ENCODE measurements at places on chromosomes 11 and 22. TPM values are rescaled to one million over a fixed set of nuclear protein-coding genes. Genes with fewer than 3 reads are reported as not detected.

LAYN gene
- 4.4 TPM for polyA plus RNA-seq

FAM83F gene
- polyA plus RNA-seq, result 2.5 TPM

ABCG4 gene
- 0.25 TPM for polyA plus RNA-seq

ANO5 gene
- polyA plus RNA-seq, result 13.9 TPM

SUSD2 gene
- 3.5 TPM for polyA plus RNA-seq

SCUBE2 gene
- 0.55 TPM for polyA plus RNA-seq

OTUB1 gene
- polyA plus RNA-seq, result 83.1 TPM

LDHAL6A gene
- not detected for polyA plus RNA-seq

- no peak for DNase-seq
Measured at GRCh38 chr11:62801071-62801470, 4.2 kb downstream of the NXF1 start.

- DNase-seq, result no peak
Measured at GRCh38 chr11:6455070-6455469, 14.3 kb upstream of the HPX start.

DNA sequence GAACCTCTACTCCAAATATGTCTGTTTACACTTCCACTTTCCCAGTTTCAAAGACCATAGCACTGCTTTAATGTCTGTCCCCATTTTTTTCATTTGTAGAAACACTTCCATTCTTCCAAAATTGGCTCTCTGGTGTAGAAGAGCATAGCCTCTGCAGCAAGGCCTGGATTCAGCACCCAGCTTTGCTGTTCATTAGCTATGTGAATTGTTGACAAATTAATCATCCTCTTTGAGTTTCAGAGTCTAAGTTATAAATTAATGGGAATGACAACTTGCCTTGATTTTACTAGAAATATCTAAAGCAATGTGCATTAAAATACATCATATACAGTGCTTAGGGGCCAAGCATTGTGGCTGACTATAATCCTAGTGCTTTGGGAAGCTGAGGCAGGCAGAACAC, 22.4 kb downstream of the GRIA4 start:
- no peak for DNase-seq

DNA sequence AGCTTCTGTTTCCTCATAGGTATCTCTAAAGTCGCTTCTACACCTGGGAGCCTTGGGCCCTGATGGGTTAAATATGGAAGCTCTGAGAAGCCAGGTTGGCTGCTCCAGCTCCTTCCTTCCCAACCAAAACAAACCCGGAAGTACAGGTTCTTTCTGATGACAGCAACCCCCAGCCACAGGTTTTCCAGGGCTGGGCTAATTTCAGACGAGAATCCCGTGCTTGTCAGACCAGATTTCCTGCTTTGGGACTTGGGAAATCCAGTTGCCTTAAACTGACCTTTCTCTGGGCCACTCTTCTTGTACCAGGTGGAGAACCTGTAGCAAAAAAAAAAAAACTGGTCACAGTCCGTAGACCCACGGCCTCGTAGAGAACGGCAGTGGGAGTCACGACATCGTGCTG, 51.9 kb downstream of the RBX1 start:
- DNase-seq, result no peak

DNA sequence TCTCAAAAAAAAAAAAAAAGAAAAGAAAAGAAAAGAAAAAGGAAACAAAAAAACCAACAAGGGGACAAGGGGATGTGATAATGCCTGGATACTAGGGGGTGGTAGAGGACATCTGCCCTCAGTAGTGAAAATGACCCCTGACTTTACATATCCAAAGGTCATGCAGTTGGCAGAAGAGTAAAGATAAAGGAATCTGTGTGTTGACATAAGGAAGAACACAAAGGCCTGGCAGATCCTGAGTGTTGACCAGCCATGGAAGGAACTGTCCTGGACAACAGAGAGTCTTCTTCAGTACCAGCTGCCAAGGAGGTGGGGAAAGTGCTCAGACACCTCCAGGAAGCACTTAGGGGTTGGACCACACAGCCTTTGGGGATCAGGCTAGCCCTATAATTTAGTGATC, 12.6 kb downstream of the SLC43A1 start:
- no peak for DNase-seq

DNA sequence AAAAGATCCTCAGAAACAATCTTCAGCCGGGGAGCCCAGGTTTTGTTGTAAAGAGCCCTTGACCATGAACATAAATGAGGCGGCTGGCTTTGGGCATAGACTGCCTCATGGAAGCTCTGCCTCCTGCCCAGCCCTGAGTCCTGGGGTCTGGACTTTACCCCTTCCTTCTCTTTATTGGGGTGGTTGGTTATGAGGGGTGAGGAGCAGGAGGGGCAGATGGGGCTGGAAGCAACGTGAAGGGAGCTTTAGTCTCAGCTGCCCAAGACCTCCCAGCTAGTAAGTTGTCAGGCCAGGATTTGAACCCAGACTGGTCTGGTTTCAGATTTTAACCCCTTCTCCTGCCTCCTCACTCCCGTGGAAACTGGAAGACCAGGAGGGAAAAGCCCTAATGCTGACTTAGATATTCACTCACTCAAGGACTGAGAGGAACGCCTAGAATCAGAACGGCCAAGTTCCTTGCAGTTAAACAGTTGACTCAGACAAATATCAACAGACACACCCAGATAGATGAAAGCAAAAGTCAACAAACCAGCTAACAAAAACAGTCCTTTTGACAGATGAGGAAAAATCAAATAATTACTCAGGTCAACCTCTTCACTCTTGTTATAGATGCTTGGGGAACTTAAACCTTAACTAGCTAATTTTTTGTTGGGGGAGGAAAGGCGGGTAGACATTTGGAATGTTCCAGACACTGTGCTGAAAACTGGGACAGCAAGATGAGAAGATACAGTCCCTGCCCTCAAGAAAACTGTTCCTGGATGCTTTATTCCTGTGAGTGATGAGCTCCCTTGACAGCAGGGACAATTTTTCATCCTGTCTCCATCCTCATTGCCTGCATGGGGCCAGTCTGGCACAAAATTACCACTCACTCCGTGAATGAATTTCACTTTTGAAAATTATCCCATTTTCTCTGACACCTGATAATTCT, 20.8 kb upstream of the ARRB1 start:
- no peak for DNase-seq

GRCh38 chr11:115391598-115391997, 112.6 kb downstream of the CADM1 start:
- DNase-seq, result no peak

DNA sequence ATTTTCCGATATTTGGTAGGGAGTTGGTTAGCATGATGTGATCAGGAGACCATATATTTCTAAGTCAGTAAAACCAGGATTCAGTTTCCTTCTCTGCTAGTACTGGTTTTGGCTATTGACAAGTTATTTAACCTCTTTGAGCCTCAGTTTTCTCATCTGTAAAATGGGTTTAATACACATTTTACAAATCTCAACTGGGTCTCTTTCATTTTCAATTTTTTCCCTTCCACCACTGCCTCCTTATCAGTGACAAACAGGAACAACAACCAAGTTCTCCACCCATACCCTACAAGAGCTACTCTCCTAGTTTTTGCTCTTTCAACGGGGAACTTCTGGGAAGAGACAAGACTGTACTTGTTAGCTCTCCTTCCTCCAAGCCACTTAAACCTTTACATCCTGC, 6.2 kb upstream of the APLP2 start:
- DNase-seq, result no peak
